HCT116 (cell line): ENCODE measurements at places on chromosomes 12 and 14. TPM values are rescaled to one million over a fixed set of nuclear protein-coding genes. Genes with fewer than 3 reads are reported as not detected.
A peak's percentile ranks its signal among the peaks of the same experiment; 100 is the strongest.

The SIX1 gene
- total RNA-seq = 2.5 TPM

DNA sequence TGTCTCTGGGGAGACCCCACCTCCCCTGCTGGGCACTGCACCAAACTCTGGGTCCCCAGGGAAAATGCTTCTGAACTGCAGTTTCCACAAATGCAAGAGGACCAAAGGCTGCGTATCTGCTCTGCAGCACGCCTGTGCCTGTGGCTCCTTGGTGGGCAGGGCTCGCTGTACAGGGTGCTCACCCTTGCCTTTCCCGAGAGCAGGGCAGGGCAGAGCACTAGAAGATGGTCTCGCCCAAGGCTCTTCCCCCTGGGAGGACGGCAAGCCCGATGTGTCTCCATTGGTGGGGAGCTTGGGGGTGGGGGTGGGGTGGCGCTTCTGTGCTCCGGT is 175.3 kb upstream of the RTL1 start:
- peaks cover 14% of the 10 kb centered on the region for H3K4me1 ChIP-seq
- H3K36me3 ChIP-seq = no peaks in the 10 kb centered on the region
- no peak overlapping the region for H3K4me3 ChIP-seq
- no peak for DNase-seq
- no peaks in the 10 kb centered on the region for H3K27me3 ChIP-seq
- no peak overlapping the region for H3K27ac ChIP-seq

- H3K36me3 ChIP-seq = peaks cover 3% of the 10 kb centered on the region; the same call in 1 of the 2 replicates
- H3K4me1 ChIP-seq = peaks cover 69% of the 10 kb centered on the region
- no peak overlapping the region for H3K4me3 ChIP-seq
- no peak for DNase-seq
- H3K27ac ChIP-seq = peak overlapping the region; percentile 43; the same call in 1 of the 2 replicates
Measured at GRCh38 chr14:64715628-64716412, 11.6 kb downstream of the PLEKHG3 start.

GRCh38 chr12:55699471-55700055 is 8.1 kb downstream of the ITGA7 start:
- no peak for DNase-seq
- no peak overlapping the region for H3K4me3 ChIP-seq
- H3K4me1 ChIP-seq = no peaks in the 10 kb centered on the region
- no peak overlapping the region for H3K27ac ChIP-seq
- H3K36me3 ChIP-seq = no peaks in the 10 kb centered on the region

The COX8C gene
- not detected for total RNA-seq
